ENCODE measurements at places on chromosomes 2 and 18. TPM values are rescaled to one million over a fixed set of nuclear protein-coding genes. Genes with fewer than 3 reads are reported as not detected.

DNA sequence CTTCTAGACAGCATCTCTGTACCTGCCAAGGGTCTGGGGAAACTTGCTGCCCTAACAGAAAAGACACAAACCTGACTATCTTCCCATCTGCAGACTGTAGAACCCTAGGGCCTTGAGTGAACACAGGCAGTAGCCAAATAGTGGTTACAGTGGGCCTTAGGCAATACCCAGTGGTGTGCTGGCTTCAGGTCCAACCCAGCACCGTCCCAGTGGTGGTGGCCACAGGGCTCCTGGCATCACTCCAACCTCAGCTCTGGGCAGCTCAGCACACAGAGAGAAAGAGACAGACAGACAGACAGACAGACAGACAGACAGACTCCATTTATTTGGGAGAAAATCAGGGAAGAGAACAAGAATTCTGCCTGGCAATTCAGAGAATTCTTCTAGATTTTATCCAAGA lies 29.3 kb upstream of the UPP2 start:
- no peak for DNase-seq

DNA sequence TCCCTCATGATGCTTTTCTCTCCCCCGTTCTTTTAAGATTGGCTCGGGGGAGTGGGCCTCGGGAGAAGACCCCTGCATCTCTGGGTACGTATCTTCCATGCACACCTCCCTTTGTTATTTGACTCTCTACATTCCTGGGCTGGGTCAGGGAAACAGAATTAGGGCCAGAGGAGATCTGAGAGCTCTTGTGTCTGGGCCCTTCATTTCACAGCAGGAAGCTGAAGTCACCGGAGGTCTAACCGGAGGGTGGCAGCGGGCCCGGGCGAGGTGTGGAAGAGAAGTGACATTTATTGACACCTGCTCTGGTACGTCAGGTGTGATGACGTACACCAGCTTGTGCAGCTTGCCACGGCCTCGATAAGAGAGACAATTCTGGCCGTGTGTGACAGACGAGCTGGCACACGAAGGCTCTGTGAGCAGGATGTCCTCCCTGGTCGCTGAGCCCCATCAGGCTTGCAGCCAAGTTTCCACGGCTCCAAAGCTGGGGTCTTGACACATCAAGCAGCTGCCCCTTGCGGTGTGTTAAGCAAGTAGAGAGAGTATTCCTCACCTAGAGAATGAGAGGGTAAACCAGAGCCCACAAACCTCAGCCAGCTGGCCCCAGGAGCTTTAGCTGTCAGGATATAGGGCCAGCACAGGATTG lies 30.4 kb downstream of the TOGARAM2 start:
- no peak for DNase-seq

GRCh38 chr2:242085941-242086621 lies 216.6 kb downstream of the RTP5 start:
- peak; percentile 13 for DNase-seq

- no peak for DNase-seq
Measured at GRCh38 chr18:12064086-12064763, 29.4 kb upstream of the ANKRD62 start.

GRCh38 chr2:19358242-19359020 lies at the start of gene OSR1:
Gene OSR1, minus strand, starts transcription at chr2:19358623. Its CDS starts 4,818 bp downstream, at chr2:19353805.
- no peak for DNase-seq

DNA sequence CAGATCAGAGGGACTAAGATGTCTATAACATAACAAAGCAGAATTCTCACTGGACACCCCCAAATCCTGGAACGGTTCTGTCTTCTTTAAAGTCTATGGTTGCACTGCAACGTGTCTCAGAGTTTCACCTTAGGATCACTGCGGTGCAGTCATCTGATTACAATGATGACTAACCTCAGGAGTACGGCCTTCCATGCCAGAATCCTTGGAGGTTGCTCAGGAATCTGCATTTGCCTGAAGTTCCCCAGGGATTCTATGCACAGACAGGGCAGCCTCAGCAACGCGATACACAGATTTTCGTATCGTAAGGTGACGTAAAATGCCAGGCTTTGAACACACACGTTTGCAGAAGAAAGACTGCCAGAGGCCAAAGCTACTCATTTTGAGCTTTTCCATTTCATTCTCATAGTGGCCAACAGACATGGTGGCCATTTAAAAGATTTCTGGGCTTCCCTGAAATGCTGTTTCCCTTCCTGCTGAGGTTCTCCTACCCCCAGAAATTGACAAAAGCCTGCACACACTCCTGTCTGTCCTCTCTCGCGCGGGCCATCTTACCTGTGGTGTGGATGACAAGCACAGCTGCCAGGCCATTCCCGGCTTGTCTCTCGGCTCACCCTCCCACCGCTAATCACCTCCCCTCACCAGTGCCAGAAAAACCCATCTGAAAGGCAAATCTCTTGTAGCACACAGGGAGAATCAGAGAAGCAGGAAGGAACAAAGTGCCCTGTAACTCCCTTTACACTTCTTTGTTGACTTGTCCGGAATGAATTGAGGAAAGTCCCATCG lies 148.8 kb downstream of the ACKR3 start:
- peak; percentile 61 for DNase-seq

The LIMS2 gene
- 0.26 TPM for total RNA-seq

The OTOS gene
- not detected for total RNA-seq
